ENCODE measurements at places on chromosomes 7 and 10. TPM values are rescaled to one million over a fixed set of nuclear protein-coding genes. Genes with fewer than 3 reads are reported as not detected.

- DNase-seq: no peak
These were observed 22.0 kb upstream of the GHRHR start for GRCh38 chr7:30941582-30942323.

GRCh38 chr10:14787938-14788337 is 13.2 kb upstream of the FAM107B start:
- no peak for DNase-seq

- DNase-seq: no peak
These were observed 151.2 kb downstream of the CFTR start for GRCh38 chr7:117630907-117631564.

- no peak for DNase-seq
These were observed 35.8 kb downstream of the PAX2 start for GRCh38 chr10:100781145-100781665.

DNA sequence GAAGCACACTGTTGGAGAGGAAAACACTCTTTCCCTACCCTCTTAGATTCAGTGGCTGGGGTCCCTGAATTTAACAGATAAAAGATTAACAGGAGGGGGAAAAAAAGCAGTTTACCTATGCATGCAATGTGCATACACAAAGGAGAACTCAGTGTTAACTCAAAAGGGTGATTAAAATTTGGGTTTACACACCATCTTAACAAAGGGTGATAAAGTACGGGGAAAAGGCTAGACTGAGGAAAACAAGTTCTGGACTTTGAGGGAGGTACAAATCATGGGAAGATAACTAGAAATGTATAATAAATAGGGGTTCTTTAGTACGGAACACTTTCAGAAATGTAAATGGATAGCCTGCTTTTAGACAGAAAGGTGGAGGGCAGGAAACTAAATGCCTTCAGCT is 83.1 kb downstream of the SRPK2 start:
- DNase-seq: no peak

DNA sequence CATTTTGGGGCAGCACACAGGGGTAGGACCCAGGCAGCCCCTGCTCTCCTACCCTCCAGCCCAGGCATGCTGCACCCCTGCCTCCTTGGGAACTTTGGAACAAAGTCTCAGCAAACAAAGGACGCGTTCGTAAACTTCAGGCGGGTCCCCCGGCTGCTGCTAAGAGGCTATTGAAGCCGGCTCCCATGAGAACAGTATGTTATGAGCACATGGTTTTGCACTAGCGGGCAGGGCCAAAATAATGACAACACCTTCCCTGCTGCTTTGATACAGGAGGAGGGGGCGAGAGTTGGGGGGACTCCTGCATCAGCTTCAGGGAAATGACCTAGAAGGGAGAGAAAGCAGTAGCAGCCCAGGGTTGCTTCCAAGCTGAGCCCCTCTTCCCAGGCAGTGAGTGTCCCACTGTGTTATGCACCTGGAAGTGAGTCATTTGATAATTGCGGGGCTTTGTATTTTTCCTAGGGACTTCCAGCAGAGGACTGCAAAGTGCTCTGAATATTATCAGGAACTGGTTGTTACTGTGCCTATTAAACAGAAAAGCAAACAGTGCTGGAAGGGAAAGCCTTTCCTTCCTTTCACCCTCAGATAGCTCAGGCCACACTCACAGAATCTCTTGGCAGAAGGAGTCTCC is 6.9 kb downstream of the ITPRIP start:
- DNase-seq: peak; percentile 84

DNA sequence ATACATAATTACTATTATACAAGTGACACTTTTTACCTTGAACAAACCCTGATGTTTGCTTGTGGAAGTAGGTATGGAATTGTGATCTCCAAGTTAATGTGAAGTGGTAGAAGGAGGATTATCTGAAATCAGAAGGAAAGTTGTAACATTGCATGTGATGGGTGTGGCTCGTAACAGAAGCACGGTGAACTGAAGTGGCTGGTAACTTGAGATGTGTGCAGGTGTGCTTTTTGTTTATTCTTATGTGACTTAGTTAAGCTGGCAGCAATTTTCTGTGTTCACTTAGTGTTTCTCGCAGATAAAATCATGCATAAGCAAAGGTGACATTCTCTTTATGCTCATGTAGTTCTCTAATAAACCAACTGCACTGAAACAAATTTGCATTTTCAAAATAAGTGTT is 82.3 kb downstream of the ZEB1 start:
- DNase-seq: no peak

DNA sequence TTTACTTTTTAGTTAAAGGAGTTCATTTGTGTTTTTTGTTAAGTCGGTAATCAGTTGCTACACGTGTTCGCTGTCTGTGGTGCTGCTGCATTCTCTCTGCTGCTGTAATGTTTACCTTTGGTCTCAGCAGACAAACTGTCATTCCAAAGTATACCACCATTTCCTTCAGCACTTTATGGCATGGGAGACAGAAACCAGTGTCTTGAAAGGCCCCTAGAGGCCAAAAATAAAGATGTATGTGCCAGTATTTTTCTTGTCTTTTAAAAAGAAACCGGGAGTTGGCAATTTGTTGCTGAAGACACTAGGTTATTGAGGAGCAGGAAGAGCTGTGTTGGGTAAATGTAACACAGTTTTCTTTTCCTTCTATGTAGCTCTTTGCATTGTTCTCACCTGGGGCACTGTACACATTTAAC is 24.1 kb downstream of the ZNF92 start:
- no peak for DNase-seq

DNA sequence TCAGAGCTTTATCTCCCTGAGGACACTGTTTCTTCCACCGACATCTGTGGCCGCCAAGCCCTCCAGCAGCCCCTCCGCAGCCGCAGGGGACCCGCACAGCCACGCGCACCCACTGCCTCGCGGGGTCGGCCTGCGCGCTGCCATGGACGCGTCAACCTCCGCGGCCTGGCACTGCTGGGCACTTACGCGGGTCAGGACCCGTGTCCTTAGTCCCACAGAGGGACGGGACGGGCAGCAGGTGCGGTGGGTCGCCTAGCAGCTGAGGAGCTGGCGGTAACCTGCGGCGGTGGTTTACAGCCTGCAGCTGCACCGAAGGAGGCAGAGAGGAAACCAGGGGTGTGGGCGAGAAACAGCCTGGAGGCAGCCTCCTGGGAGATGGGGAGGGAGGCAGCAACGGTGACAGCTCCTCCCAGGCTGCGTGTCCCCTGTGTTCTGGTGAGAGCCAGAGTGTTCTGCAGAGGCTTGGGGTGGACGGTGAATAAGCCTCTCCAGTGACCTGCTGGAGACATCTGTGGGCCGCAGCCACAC is 61.3 kb downstream of the SEC61G start:
- DNase-seq: no peak

- DNase-seq: no peak
These were observed 137.0 kb downstream of the GLCCI1 start for GRCh38 chr7:8105449-8106095.

DNA sequence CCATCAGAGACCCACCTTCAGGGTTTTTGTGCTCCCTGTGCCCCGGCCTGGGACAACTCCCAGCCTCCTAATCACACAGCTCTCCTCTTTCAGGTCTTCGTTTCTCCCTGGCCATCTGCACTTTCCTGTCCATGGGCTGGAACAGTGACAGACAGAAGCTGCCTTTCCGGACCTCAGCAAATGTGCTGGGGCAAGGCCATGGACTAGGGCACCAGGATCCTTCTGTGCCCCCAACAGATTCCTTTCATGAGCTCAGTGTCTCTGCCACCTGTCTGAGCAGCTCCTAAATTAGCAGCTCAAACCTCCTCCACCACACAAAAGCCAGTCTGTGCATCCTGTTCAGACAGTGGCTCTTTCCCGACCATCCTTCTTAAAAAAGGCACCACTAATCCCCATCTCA is 41.9 kb upstream of the FRMD4A start:
- DNase-seq: no peak

GRCh38 chr10:28768227-28768626 is 90.9 kb downstream of the BAMBI start:
- DNase-seq: no peak

- DNase-seq: no peak
These were observed 3.7 kb downstream of the IKZF1 start for GRCh38 chr7:50308203-50308531.

GRCh38 chr7:2106924-2107323 is 125.8 kb downstream of the MAD1L1 start:
- DNase-seq: peak; percentile 67

DNA sequence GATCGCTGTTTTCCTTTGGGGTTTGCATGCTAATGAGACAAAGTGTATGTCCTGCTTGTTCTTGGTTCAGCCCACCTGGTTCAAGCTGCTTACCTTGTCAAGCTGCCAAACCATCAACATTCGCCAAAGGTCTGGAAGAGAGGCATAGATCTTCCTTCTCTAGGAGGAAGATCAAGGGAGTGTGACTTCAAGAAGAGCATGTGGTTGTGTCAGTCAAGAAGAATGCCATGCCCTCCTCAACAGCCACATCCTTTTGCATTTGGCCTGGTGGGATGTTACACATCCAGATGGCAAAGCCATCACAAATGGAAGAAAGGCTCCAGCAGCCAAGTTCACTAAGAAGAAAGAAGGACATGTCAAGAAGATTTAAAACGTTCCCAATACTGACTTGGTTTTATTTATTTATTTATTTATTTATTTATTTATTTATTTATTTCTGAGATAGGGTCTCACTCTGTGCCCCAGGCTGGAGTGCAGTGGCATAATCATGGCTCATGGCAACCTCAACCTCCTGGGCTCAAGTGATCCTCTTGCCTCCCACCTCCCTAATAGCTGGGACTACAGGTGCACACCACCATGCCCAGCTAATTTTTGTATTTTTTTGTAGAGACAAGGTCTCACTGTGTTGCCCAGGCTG is 5.1 kb upstream of the PIP4K2A start:
- no peak for DNase-seq

GRCh38 chr10:50334273-50334672 is 83.0 kb upstream of the ASAH2 start:
- peak; percentile 13 for DNase-seq

DNA sequence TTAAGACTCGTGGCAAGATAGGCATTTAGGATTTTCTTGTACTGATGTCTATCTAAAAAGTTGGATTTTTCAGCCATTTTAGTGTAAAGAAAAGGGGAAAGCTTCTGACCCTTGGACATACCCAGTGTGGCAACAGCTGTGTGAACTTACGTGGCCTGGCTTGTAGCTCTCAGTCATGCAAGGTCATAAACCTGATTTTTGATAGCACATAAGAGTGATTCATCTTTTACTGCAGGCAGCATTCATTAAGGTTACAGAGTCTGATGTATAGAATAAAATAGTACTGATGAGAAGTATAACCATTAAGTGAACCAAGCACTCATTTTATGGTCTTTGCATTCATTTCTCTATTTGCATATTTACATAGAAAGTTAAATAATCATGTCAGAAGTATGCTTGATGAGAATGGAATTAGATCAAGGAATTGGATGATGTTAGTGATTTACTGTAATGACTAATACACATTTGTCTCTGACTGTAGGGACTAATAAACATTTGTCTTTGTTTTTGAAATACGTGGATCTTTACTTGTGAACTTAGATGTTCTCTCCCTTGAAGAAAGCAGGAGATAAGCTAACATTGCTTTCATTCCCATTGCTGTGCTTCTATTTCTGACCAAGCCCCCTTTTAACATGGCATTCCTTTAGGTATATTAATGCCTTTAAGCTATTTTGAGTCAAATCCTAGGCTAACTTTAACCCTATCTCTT is 88.2 kb downstream of the GSDME start:
- DNase-seq: peak; percentile 38

DNA sequence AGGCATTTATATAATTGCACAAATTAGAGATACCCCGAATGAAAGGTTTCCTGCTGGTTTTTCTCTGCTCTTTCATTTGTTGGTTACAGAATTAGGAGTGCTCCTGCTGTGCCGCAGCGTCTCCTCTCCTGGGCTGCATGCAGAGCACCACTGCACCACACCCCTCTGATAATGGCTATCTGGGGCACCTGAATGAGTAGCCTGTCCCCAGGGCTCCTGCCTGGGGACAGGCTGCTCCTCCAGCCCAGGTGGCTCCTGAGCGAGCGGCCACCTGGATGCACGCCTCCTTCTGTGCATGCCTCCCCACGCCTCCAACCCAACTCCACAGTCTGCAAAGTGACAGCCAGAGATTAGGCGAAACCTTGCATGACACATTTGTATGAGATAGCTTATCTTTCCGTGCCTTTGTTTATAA is 242.6 kb upstream of the FZD8 start:
- no peak for DNase-seq

DNA sequence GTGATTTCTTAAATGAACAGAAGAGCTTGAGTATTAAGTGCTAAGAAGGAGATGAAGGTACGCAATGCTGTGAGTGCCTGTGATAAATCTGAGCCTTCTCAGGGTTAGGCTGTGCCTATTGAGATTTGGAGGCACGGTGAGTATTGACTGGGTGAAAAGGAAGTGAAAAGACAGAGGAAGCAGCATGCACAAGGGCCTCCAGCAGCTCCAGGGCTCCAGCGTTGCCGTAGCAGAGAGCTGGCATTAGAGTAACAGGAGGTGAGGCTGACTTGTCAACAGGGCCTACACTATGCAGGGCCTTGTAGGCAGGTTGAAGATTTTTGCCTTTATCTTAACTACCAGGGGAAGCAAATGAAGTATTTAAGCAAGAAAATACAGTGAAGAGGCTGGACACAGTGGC is 54.1 kb upstream of the PDCD4 start:
- DNase-seq: no peak

DNA sequence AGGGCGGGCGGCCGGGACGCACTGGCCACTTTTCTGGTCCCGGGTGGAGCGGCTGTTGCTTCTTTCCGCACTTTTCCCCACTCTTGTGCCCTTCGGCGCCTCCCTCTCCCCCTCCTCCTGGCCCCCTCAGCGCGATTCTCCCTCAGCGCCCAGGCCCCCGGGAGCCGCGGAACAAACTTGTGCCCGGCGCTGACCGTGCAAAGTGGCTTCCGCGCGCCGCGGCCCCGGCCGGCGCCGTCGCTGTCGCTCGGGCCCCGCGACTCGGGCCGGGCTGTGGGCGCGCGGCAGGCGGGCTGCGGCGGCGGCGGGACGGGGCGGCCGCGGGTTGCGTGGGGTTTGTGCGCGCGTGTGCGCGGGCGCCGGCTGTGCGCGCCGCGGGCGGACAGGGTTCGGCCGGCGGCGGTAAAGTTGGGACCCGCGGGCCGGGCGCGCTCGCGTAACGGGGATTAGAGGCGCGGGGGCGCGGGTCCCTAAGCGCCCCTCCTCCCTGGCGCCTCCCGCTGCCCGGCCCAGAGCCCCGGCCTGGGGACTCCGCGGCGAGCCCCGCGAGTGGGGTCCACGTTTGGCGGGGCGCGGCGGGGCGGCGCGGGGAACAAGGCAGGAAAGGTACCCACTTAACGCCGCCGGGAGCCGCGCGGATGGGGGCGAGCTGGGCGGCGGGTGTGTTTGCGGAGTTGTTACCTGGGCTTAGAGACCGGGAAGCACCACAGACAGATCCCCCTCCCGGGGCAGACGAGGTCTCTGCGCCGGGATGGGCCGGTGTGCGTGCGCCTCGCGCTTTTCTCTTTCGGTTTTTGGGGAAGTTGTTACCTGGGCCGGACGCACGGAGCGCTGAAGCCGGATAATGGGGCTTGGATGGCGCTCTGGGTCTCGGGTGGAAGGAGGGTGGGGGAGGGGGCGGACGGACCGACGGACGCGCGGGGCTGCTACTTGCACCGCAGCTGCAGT is 860 bp downstream of the ZEB1 start:
- DNase-seq: no peak

Gene ZNF438
- 1.8 TPM for polyA plus RNA-seq

Gene GIMAP2
- polyA plus RNA-seq: not detected

Gene CYP2C9
- polyA plus RNA-seq: not detected

Gene PDE6C
- not detected for polyA plus RNA-seq

Gene ADAM12
- polyA plus RNA-seq: 9.6 TPM

All from IMR-90 (cell line).